ENCODE measurements at places on chromosomes 4 and X.

DNA sequence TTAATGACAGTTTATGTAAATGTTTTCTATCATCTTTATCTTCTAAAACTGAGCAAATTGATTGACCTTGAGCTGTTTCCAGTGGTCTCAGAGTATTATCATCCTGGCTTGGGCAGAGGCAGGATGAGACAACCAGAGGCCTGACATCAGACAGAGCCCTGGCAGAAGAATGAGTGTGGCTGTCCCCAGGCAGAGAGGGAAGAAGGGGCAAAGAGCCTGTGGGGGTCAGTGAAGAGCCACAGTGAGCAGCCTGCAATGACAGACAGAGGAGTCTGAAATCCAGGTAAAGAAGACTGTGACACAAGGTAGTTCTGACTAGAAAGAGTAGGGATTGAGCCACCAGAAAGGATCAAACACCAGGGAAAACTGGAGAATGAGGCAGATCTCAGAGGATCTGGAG, 182.4 kb upstream of the ARSJ start:
- no peak for DNase-seq

GRCh38 chr4:180696460-180697092, 1546.6 kb upstream of the TENM3 start:
- DNase-seq: no peak

DNA sequence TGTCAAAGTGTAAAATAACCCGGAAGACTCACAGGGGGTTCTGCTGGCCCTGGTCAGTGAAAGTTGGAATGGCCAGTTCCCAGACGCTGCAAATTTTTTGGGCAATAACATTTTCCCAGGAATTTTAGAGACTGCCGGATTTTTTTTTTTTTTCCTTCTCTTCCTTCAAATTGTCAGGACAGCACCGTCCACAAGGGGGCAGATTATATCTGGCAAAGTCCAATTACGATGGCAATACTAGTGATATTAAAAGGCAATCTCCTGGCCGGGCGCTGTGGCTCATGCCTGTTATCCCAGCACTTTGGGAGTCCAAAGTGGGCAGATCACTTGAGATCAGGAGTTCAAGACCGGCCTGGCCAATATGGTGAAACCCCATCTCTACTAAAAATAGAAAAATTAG, 20.5 kb downstream of the SLC25A5 start:
- DNase-seq: peak; percentile 49

- no peak for DNase-seq
Observed at GRCh38 chr4:108361446-108361820, 192.7 kb upstream of the LEF1 start.
